ENCODE measurements at places on chromosomes 16 and 17. TPM values are rescaled to one million over a fixed set of nuclear protein-coding genes. Genes with fewer than 3 reads are reported as not detected.

GRCh38 chr17:78081551-78081950 is 47.0 kb downstream of the TMC6 start:
- no peak for DNase-seq

GRCh38 chr17:43406676-43407645 is 8.2 kb downstream of the ARL4D start:
- peak; percentile 9 for DNase-seq

DNA sequence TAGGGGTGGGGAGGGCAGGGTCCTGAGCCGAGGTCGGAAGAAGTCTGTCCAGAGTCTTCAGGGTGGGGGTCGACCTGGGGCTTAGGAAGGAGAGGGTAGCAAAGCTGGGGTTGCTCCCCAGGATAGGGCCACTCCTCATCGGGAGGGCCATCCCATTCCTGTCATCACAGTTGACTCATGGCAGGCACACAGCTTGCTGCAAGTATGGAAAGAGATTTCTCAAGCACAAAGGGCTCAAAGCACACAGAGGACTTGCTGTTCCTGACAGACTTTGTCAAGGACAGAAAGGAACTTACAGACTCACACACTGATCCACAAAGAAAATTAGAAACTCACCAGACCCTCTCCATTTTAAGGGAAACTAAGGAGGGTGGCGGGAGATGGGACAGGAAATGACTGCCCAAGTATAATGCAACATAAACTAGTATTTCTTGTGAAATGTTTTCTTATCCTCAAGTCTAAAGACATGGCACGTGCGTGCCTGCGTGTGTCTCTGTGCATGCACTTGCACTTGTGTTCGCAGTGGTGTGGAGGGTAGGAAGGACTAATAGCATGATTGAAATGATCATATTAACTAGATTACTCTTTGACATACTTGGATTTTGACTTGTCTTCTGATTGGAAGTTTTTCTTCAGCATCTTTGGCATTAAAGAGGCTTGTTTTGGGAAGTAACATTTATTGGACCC is 2.4 kb downstream of the AOC2 start:
- no peak for DNase-seq

ADAP2 gene
- 3.3 TPM for total RNA-seq

SMIM22 gene
- total RNA-seq = not detected

DNA sequence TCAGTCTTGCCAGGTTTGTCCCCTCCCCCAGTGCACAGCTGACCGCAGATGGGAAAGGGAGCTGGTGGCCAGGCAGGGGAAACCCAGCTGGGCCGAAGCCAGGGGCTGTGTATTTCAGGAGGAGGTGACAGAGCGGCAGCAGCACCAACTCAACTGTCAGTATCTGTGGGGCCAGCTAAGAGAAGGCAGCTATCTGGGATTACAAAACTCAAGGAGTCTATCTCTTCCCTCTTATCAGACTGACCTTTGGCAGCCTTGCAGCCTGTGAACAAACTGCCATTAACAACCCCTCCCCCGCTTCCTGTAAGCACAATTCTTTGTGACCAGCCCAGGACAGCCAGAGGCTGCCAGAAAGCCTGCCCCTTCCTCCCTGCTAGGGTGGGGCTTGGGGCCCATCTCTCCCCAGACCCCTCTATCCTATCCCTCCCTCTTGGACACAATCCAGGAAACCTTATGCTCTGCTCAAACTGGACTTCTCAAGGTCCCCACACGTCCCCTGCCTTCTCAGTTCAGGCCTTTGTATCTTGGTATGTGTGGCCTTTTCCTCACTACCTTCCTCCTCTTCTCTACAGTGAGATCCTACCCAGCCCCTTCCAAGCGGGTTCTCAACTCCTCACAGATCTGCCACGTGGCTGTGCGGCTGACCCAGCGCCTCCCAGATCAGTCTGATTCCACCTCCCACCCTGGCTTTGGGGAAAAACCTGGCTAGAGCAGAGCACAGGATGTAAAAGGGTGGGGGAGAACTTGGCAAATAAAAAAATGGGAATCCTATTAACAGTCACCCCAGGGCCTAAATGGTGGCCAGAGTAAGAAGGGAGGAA is 10.5 kb downstream of the ST3GAL2 start:
- DNase-seq = peak; percentile 58

CAVIN1 gene
- not detected for total RNA-seq

- no peak for DNase-seq
Measured at GRCh38 chr17:35244341-35245195, 1.7 kb downstream of the SLFN5 start.

- no peak for DNase-seq
Measured at GRCh38 chr17:75340631-75341030, 51.4 kb upstream of the SLC25A19 start.

PYDC1 gene
- not detected for total RNA-seq

ANKRD40CL gene
- not detected for total RNA-seq

- peak; percentile 68 for DNase-seq
Measured at GRCh38 chr17:42276609-42277341, 584 bp upstream of the STAT5B start.

ADAD2 gene
- not detected for total RNA-seq

GRCh38 chr17:58254803-58255202 is 16.4 kb downstream of the LPO start:
- DNase-seq = no peak

GRCh38 chr16:20331635-20332034 is 4.3 kb upstream of the GP2 start:
- DNase-seq = no peak

DNA sequence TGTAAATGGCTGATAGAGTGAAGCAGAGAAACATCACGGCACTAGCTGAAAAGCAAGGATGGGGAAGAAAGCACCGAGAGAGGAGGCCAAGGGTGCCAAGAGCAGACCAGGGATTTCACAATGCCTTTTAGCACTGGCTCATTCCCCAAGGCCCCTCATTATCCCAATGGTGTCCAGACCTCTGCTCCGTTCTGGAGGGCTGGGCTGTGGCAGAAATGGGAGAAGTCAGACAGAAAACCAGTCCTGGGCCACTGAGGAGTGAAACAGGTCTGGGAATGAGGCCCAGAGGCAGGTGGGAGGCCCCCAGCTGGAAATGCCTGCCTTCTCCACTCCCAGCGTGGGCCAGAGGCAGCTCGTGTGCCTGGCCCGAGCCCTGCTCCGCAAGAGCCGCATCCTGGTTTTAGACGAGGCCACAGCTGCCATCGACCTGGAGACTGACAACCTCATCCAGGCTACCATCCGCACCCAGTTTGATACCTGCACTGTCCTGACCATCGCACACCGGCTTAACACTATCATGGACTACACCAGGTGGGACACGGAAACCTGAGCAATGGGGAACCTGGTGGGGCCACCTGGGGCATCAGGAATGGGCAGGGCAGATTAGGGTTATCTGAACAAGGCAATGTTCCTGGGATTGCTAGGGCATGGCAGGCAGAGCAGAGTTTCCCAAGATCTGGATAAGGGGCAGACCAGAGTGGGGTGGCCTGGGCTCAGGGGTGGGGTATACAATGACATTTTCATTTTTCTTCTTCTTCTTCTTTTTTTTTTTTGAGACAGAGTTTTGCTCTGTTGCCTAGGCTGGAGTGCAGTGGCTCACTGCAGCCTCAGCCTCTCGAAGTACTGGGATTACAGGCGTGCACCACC is 20.3 kb downstream of the ANKRD40 start:
- DNase-seq = no peak

DNA sequence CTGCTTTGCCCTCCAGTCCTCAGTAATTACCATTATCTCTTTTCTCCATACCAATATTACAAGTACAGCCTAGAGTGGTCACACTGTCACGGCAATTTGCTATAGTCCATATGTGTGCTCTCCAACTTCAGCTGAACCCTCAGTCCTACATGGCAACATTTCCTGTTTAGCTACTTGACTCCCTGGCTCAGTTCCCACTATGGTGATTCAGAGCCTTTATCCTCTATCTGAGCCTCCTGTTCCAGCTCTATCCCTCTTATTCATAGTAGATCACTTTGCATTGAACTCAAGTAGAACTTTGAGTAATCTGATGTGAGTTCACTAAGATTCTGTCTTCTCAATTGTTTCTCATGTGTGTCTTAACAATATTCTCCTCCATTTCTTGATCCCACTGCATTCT is 43.7 kb upstream of the GOSR1 start:
- no peak for DNase-seq

CCDC92B gene
- total RNA-seq = not detected

DNA sequence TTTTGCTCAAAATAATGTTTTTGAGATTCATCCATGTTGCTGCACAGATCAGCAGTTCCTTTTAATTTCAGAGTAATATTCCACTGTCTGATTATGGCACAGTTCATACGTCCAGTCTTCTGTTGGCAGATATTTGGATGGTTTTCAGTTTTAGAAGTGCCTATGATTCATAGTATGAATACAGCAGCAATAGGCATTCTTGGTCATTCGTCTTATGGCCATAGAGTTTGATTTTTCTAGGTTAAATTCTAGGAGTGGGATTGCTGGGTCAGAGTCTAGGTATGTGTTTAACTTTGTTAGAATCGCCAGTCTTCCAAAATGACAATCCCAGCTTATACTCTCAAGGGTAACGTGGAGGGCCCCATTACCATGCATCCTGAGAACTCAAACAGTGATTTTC is 11.5 kb upstream of the IL34 start:
- no peak for DNase-seq

GRCh38 chr16:88373927-88374492 is 8.7 kb upstream of the ZNF469 start:
- no peak for DNase-seq

DNA sequence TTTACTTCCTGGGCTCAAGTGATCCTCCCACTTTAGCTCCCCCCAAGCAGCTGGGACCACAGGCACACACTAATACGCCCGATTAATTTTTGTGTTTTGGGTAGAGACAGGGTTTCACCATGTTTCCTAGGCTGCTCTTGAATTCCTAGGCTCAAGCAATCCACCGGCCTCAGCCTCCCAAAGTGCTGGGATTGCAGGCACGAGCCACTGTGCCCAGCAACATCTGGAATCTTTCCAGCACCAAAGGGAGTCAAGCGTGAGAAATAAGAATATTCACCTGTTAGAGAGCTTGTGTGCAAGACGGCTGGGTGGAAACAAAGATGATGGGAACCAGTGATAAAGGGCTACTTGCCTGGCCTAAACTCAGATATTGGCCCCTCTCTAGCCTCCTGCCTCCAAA is 14.2 kb upstream of the ALOX12B start:
- DNase-seq = no peak

All from Karpas-422 (cell line).